ENCODE measurements at places on chromosomes 12 and 14.

- no peak for DNase-seq
Measured at GRCh38 chr14:25041484-25041883, 8.5 kb downstream of the STXBP6 start.

DNA sequence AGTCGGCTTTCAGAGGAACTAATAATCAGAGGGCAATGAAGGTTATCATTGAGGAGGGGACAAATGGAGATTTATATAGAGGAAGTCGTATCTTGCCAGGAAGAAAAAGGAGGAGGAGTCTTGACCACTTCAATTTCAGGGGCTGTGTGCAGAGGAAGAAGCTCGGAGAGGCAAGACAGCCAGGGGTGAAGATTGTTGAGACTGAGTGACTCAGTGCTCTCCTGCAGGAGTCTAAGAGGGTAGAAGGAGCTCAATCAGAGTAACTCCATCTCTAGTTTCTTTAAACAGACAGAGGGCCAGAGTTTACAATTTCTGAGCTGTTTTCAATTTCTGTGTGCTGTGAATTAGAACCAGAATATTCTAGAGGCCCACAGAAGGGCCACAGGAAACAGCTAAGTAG is 439.3 kb upstream of the PRICKLE1 start:
- DNase-seq = no peak

- DNase-seq = no peak
Measured at GRCh38 chr12:123058980-123059379, 78.5 kb downstream of the ARL6IP4 start.

DNA sequence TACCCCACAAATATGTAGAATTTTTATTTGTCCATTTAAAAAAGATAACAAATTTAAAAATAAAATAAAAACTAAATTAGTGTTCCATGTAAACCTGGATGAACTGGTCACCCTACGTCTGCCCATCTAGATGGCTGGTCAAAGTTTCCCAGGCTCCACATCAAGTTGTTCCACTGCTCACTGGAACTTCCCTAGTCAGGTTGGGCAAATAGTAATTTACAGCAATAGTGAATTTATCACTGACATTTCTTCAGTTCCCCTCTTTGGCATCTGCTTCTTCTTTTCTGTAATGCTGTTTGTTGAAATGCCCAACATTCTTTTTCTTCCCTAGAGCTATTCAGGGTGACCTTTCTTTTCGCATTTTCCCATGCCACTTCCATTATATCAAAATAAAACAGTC is 272.7 kb upstream of the BTG1 start:
- DNase-seq = no peak

DNA sequence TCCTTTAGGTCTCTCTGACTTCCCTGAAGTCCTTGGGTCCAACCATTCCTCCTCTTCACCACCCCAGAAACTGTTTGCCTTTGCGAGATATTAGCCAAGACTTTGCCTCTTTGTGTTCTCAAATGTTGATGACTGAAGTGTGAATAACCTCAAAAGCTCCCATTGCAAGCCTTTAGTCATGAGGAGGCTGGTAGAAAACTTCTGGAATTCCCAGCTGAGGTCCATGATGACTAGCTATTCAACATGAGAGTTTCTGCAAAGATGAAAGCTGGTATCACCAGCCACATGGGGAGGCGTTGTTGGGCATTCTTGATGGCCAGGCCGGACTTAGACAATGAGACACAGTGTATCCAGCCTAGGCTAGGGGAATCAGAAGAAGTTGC is 111.7 kb downstream of the TBX5 start:
- no peak for DNase-seq

DNA sequence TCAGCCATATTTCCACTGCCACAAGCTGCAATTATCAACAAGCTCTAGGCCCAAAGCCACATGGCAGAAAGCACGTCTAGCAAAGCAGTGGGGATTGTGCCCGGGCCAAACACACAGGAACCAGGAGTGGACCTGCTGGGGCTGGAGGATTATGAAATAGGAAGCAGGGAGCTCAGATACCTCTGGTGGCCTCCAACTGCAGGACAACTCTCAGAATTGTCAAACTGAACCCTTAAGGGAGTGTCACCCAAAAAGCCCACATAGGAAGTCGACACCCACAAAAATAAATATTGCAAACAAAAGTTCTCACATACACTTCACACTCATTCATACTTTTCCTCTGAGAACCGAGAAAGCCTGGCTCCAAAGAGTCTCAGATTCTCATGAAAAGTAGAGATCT is 26.1 kb downstream of the KCTD10 start:
- no peak for DNase-seq

GRCh38 chr12:27960821-27961220 is 11.7 kb downstream of the PTHLH start:
- DNase-seq = no peak

DNA sequence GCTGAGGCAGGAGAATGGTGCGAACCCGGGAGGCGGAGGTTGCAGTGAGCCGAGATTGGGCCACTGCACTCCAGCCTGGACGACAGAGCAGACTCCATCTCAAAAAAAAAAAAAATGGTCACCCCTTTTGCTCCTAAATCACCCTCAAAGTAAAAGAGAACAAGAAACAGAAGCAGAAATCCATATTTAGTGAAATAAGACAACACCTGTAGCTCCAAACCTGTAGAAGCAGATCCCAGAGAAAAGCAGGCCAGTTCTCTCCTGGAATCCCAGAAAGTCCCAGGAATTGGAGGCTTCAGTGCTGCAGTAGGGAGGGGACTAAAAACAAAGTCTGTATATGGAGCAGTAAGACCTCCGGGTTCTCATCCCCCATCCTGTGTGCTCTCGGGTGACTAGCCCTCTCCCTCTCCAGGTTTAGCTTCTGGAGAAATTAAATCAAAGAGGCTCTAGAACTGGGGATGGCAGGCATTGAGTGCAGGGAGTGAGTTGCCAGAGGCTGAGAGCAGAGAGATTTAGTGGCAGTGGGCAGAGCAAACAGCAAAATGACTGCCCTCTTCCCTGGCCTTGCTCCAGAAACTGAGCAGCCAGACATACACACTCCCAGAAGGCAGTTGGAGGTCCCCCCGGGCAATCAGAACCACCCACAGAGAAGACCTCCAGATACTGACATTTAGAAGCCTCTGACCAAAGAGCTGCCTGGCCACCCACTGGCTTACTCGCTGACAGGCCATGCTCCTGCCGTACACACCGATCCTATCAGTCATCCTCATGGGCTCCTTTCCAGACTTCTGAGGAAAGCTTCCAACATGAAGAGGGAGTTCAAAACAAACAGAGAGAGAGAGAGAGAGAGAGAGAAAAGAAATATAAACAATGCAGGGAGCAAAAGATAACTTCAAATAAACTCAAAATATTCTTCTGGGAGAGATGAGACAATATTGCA is 6.3 kb upstream of the MLXIP start:
- DNase-seq = no peak

- no peak for DNase-seq
Measured at GRCh38 chr12:22340143-22340542, 5.6 kb upstream of the ST8SIA1 start.

GRCh38 chr14:29028973-29029582 is 262.5 kb downstream of the FOXG1 start:
- no peak for DNase-seq

DNA sequence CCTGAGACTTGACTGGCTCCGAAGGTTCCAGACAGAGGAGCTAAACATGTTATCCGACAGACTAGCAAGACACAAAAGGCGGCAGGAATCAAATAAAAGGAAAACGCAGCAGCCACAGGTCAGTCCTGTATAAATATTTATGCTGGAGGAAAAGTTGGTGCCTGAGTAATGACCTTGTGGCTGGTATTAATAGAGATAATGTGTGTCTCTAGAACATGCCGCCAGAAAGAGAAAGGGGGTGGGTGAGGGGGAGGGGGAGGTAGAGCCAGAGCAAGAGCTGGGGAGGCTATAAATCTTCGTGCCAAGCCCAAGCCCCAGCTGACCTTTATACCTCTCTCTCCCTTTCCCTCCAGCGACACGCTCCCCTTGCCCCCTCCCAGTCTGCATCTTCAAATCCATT is 590.4 kb downstream of the MED13L start:
- no peak for DNase-seq

- no peak for DNase-seq
Measured at GRCh38 chr12:2231956-2232355, 179.2 kb downstream of the CACNA1C start.
